ENCODE measurements at places on chromosomes 7 and 10. TPM values are rescaled to one million over a fixed set of nuclear protein-coding genes. Genes with fewer than 3 reads are reported as not detected.

Gene WDFY4
- total RNA-seq = 1.5 TPM

Gene VPS37D
- total RNA-seq = 3.1 TPM

Gene ACBD7
- not detected for total RNA-seq

Gene WIPF3
- total RNA-seq = 8.0 TPM

Gene NYAP1
- 0.38 TPM for total RNA-seq
